ENCODE measurements at places on chromosomes 16 and 17.

DNA sequence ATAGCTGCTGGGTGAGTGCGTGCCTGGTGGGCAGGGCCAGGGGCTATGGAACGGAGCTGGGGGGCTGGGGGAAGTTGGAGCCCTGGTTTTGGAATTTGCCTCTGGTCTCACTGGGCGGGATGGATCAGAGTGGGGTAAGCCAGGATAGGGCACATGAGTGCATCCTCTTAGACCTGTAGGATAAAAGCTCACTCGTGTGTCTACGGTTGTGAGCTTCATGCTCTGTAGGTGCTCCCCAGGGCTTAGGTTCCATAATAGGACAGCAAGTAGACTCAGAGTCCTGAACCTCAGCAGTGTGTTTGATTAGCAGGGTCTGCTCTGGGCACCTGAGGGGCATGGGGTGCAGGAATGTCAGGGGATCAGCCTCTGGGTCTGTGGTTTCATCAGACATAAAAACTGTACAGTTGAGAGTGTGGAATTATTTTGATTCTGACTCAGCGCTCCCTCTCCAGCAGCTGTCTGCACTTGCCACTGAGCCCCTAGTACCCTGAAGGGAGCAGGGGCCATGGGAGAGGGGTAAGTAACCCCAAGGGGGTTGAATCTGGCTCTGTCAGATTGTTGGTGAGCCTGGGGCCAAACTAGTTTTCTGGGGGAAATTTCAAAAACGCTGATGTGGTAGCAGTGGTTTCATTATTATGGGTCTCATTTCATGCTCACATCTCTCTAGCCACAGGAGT, 84.2 kb upstream of the LGALS9 start:
- DNase-seq: no peak

GRCh38 chr17:66695098-66695497, 139.8 kb upstream of the CACNG5 start:
- DNase-seq: no peak

- DNase-seq: no peak
These were observed 115.1 kb upstream of the CCL2 start for GRCh38 chr17:34140006-34140405.

- DNase-seq: no peak
These were observed 879 bp downstream of the SOCS1 start for GRCh38 chr16:11254913-11255736.

DNA sequence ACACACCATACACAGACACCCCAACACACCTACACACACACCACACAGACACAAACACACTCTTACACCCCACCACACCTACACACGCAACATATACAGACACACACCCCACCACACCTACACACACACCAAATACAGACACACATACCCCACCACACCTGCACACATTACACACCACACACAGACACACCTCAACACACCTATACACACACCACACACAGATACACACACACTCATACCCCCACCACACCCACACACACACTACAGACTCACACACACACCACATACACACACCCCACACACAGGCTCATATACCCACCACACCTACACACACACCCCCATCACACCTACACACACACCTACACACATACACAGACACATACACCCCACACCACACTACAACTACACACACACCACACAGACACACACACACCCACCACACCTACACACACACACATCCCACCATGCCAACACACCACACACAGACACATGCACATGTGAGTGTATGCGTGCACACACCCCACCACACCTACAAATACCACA, 31.4 kb downstream of the GPT2 start:
- no peak for DNase-seq

DNA sequence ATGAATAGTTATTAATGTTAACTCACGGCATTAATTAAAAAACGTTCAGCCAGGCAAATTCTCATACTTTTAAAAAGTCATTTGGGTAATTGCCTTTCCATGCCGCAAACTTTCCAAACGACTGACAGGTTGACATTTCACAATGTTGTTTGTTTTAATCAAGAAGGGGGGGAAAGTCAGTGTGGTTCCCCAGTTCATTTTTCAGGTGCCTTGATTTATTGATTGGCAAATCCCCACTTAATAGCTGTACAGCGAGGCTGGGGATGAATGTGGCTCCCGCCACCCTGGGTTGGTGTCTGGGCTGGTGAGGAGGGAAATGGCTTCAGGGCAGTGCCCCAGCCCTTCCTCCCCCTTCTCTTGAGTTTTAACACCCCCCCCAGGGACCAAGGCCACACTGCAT, 318.0 kb downstream of the SOX9 start:
- DNase-seq: no peak

DNA sequence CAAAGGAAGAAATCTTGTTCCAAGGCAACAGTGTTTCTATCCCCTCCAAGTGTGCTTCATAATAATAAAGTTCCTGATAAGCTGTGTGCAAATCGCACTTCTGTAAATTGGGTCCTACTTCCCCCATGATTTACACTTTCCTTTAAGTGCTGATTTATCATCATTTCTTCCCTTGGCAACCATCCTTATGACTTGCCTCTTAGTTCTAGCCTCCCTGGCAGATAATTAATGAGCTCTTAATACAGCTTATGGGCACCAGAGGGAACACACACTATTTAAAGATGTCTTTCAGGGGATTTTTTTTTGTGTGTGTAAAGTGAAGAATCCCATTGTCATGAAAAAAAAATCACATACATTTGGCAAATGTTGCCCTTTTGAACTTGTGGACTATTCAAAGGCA, 101.6 kb upstream of the MPHOSPH6 start:
- no peak for DNase-seq

Measured in activated CD8-positive, alpha-beta memory T cell treated with anti-CD3 and anti-CD28 coated beads for 1 hour (primary cell).